Stimulated activated CD4-positive, alpha-beta T cell treated with anti-CD3 and anti-CD28 coated beads, TNF-alpha, amount 100 ng/mL, for 24 hours (primary cell): ENCODE measurements at places on chromosomes 2 and 18.

GRCh38 chr2:120852200-120852815 lies 116.6 kb downstream of the GLI2 start:
- DNase-seq: no peak

GRCh38 chr2:192888109-192888508 lies 693.4 kb upstream of the TMEFF2 start:
- DNase-seq: no peak

DNA sequence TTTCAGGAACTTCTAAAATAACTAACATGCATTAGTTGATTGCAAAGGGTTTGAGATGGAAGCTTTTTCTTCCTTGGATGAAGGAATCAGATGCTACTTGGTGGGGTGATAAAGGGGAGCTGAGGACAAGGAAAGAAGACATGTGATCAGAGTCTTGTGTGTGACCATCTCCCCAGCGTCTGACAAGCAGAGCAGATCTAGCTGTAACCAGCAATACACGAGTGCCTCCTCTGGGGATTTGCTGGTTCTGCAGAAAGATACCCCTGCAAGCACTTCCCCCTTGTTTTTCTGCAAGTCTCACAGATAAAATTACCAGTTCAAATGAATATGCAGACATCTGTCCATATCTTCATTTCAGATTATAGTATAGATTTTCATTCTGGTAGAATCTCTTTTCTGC lies 2.7 kb downstream of the CDH7 start:
- DNase-seq: no peak

- no peak for DNase-seq
Measured at GRCh38 chr2:54470266-54470938, 14.3 kb downstream of the SPTBN1 start.

GRCh38 chr2:8277921-8278571 lies 403.8 kb upstream of the ID2 start:
- no peak for DNase-seq

DNA sequence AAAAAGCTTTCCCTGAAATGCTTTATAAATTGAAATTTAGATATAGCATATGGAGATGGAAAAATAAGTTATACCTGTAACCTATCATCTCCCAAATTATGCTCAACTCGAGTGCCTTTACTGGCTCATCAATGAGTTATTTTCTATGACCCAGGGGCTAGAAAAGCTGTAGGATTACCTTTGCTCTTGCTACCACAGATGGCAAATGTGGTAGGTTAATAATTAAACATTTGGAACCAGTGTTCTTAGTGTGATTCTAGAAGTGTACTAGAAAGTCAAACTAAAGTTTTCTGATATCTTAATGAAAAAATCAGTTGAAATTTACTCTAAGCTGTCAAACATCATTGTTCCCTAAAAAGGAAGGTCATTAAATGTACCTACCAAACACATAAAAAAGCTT lies 22.5 kb downstream of the ALS2 start:
- DNase-seq: no peak

GRCh38 chr2:237650455-237650850 lies 23.1 kb downstream of the LRRFIP1 start:
- no peak for DNase-seq

GRCh38 chr2:173282795-173283545 lies 71.7 kb upstream of the CDCA7 start:
- DNase-seq: no peak

- DNase-seq: no peak
Measured at GRCh38 chr2:127066942-127067341, 40.0 kb downstream of the BIN1 start.

GRCh38 chr18:8151181-8151580 lies 458.1 kb upstream of the RAB12 start:
- DNase-seq: no peak

- no peak for DNase-seq
Measured at GRCh38 chr2:64166212-64166611, 22.0 kb upstream of the PELI1 start.

DNA sequence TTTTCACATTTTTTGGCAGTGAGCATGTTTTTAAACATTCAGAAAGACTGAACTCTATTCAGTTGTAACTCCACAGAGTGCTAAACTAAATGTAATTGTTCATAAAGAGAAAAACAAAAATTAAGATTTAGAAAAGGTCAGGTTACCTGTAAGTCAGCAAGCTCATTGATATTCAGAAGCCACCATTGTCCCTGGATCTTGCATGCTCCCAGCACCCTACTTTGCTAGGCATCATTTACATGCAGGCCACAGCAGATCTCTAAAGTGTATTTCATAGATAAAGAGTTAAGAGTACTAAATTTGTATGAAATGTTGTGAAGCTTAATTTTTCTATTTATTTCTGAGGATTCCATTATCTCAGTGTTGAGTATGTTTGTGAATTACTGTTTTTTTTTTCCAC lies 64.8 kb upstream of the CDH19 start:
- DNase-seq: no peak
